ENCODE measurements at places on chromosomes 3 and 15.

DNA sequence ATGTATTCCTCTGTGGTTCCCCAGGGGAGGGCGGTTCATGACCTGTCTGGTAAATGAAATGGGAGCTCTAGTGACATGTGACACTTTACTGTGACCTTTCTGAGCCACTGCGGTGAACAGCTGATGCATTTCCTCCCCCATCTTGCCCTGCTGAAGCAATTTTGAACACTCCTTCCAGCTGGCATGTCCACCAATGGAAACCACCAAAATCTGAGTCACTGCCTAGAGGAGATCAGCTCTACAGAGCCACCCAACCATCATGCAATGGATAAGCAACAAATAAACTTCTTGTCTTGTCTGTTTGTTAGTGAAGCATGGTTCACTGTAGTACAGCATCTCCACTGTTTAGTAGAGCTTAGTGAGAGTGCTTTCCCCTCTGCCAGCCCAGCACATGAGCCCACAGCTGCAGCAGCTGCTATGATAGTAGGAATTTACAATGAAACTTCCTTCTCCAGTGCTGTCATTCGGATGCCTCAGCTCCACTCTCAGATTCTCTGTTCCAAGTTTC lies 479.4 kb downstream of the NTRK3 start:
- DNase-seq: no peak

DNA sequence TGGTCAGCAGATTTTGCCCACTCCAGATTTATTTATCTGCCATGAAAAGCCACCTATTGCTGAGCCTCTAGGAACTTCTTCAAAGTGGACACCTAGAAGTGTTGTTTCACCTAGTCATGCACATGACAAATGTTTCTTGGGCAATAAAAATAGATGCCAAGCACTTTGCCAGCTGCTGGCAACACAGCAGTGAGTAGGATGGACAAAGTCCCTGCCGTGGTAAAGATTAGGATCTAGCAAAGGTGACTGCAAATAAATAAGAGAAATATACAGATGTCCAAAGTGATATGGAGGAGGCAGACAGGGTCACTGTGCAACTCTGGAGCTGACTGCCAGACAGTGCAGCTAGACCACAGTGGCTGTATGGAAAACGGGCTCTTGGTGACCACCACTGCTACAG lies 137.9 kb downstream of the SUCLG2 start:
- DNase-seq: no peak

DNA sequence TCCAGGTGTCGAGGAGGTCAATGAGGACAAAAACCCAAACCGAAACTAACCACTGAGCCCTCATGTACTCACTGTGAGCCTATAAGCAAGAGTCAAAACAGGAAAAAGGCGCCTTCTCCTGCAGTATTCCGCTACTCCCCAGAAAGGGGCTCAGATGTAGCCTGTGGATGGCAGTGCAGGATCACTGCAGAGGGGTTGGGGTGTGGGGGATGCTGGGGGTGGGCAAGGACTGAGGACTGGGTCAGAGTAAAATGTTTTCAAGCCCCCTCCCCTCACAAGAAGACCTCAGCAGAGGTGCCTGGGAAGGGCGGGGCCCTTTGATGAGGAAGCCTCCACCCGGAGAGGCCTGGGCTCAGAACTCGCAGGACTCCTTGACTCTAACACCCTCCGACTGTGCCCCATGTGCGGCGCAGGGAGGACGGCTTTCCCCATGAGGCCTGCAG lies 170.1 kb downstream of the OSBPL10 start:
- DNase-seq: no peak

DNA sequence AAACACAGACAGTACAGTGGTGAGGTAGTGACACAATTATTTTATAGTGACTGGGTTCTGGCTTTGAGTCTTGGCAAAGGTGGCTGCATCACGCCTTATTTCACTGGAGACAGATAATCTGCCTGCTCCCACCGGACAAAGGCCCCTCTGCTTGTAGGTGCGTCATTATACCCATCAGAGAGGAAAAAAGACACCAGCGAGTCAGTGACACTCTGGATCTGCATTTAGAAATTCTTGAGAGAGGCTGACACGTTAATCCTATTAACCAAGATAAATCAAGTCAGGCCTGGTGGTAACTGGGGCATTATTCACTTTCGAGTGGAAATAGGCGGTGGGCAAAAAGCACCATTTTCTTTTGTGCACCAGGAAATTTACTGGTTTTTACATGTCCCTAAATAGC lies 76.2 kb downstream of the NR2F2 start:
- no peak for DNase-seq

- no peak for DNase-seq
These were observed 420.4 kb downstream of the ROBO2 start for GRCh38 chr3:77460326-77460725.

- DNase-seq: no peak
These were observed 640.7 kb downstream of the FHIT start for GRCh38 chr3:60610441-60611112.

DNA sequence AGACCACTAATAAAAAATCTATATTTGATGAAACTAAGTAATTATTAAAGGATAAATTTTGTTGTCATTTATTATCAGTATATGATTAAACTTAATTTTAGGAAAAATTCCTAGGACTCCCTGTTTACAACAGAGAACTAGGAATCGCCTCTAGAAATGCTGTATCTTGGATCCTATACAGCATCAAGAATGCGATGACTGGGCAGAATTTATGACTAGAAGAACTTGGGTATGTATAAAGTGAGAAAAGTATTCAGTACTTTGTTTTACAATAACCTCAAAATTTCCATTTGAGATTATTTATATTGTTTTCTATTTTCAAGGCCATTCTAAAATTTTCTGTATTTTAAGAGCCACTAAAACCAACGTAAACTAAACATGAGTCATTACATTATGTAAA lies 82.3 kb upstream of the AGTR1 start:
- no peak for DNase-seq

DNA sequence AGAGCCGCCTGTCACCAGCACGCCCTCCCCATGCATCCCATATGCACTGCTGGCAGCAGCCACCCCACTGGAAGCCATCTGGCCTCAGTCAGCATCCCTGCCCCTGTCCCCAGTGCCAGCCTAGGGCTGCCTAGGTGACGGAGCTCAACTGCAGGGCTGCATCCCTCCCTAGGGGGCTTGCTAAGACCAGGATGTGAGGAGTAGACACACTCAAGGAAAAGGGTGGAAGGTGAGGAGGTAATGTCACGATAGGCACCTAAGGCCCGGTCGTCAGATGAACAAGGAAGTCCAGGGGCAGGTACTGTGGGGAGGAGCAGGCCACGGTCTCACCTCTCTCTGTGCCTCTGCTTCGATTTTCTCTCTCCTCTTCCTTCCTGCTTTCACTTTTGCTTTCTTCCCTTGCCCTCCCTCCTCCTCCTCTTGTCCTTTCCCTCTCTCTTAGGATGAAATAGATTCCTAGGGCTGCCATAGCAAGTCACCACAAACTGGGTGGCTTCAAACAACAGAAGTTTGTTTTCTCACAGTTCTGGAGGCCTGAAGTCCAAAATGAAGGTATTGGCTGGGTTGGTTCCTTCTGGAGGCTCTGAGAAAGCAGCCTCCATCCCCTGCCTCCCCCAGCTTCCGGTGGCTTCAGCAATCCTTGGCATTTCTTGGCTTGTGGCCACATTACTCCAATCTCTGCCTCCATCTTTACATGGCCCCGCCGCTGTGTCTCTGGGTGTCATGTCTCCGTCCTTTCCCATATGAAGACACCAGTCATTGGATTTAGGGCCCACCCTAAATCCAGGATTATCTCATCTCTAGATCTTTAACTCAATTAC lies 298.3 kb downstream of the SHQ1 start:
- DNase-seq: no peak

DNA sequence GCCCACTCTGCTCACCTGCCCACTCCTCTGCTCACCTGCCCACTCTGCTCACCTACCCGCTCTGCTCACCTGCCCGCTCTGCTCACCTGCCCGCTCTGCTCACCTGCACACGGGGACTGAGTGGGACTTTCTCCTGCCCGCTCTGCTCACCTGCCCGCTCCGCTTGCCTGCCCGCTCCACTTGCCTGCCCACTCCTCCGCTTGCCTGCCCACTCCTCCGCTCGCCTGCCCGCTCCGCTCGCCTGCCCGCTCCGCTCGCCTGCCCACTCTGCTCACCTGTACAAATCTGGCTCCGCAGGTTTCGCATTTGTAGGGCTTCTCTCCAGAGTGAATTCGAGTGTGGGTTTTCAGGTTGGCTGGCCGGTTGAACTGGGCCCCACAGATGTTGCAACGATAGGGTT lies 20.0 kb downstream of the BCL6 start:
- no peak for DNase-seq

- no peak for DNase-seq
These were observed 182.9 kb downstream of the KCNMB2 start for GRCh38 chr3:178718995-178719635.

DNA sequence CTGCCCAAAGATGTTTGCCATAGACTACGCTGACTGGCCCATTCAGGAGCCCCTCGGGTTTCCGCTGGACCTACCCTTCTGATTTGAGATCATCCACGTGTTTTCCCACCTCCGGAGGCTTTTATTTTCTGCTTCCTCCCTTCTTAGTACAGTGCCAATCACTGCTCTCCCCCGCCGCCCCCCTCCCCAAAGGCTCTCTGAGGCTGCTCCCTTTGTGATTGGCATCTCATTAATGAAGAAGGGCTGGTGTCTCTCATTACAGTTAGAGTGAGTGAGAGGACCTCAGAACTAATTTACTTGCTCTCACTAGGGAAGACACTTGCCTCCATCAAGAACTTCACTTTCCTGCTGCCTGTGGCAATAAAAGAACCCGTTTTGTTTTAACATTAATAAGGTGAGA lies 284.7 kb upstream of the ICE2 start:
- DNase-seq: no peak

Data from stimulated activated CD8-positive, alpha-beta memory T cell treated with anti-CD3 and anti-CD28 coated beads, Interleukin-7, amount 100 ng/mL, for 1 hour (primary cell).